Fibroblast of villous mesenchyme (primary cell): ENCODE measurements at places on chromosomes 12 and 14. TPM values are rescaled to one million over a fixed set of nuclear protein-coding genes. Genes with fewer than 3 reads are reported as not detected.
A peak's percentile ranks its signal among the peaks of the same experiment; 100 is the strongest.

GRCh38 chr12:122371475-122372045 lies 50.9 kb downstream of the CLIP1 start:
- DNase-seq, result peak; percentile 43

DNA sequence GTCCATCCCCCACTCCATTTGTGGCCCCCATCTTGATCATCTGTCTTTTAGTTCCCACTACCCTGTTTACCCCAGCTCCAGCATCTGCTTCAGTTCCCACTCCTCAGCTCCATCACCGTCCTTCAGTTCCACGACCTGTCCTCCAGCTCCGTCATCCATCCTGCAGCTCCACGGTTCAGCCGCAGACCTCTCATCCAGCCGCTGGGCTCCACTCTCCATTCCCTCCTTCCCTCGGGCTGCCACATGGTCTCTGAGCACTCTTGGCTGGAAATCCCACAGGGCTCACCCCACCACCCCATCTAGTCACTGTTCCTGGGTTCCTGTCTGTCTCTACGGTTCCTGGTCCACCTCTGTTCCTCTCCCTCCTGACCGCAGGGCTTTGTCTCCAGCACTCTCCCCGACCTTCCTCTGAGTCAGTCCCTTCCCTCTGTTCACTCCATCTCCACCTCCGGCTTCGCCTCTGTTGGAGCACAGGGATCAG lies 3.3 kb upstream of the P3H3 start:
- no peak for DNase-seq

- no peak for DNase-seq
Observed at GRCh38 chr12:123520567-123521474, 12.7 kb downstream of the RILPL1 start.

- DNase-seq, result no peak
Observed at GRCh38 chr14:35387219-35387618, 17.3 kb downstream of the NFKBIA start.

DNA sequence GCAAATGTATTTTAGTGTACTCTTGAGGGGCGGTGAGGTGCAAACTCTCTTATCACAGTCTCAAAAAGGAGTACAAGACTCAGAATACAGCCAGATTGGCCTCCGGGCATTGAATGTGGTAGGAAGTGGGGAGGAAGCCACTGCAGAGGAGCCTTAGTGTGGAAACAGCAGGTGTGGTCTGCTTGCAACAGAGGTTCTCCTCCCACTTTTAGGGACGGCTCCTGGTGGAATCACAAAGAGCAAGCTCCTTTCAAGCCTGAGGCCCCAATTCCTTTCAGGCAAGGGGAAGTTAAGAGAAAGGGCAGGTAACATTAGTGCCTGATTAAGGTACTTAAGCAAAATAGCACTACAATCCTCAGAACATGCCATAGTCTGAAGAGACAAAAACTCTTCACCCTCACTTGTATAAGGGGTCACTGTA lies 23.7 kb upstream of the SLC2A3 start:
- DNase-seq, result no peak

- no peak for DNase-seq
Observed at GRCh38 chr14:104801520-104802393, 856 bp downstream of the ZBTB42 start.

DNA sequence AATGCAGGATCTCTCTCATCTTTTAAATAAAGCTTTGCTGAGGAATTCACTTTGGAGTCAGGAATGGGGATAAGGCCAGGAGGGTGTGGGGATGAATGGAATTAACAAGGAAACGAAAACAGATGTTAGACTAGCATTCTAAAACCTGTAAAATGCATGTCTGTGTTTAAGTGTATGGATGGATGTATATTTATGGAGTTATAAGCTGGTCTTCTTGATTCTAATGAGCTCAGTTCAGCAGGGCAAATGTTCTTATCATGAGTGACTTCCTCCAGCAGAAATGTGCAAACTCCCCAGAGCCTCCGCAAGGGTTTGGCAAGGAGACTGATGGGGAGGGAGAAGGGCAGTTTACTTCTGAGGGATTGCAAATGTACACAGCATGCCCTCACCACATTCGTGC lies 149.1 kb downstream of the NTF3 start:
- DNase-seq, result no peak

DNA sequence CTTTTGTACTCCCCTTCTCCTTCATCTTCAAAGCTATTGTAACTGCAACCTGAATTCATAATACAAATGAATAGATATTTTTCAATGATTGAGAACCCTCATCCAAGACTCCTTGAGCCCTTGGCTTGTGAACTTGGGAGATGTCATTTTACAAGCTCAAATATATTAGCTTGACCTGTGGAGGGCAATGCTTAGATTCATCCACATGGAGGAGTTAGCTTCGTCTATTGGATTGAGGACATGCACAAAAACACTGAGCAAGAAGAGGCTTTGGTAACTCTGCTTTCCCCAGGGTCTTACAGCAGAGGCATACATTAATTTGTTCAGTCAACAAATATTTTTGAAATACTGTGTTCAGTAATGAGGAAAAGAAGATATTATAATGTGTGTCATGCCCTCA lies 101.1 kb downstream of the OTOGL start:
- no peak for DNase-seq

DNA sequence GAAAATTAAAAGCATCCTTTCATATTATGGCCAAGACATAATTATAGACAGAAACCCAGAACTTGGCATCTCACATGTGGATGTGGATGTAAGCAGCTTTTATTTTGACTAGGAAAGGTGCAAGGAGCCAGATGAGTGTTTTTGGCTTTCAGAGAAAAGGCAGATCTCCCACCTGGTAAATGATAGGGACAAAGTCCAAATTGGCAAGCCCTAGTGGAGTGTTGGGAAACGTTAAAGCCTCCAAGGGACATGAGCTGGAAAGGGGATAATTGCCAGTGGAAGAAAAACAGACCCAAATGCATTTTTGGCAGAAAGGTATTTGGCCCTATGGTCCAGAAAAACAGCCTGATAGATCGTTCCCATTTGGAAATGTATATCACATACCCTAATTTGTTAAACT lies 60.1 kb downstream of the KLHL28 start:
- no peak for DNase-seq

DNA sequence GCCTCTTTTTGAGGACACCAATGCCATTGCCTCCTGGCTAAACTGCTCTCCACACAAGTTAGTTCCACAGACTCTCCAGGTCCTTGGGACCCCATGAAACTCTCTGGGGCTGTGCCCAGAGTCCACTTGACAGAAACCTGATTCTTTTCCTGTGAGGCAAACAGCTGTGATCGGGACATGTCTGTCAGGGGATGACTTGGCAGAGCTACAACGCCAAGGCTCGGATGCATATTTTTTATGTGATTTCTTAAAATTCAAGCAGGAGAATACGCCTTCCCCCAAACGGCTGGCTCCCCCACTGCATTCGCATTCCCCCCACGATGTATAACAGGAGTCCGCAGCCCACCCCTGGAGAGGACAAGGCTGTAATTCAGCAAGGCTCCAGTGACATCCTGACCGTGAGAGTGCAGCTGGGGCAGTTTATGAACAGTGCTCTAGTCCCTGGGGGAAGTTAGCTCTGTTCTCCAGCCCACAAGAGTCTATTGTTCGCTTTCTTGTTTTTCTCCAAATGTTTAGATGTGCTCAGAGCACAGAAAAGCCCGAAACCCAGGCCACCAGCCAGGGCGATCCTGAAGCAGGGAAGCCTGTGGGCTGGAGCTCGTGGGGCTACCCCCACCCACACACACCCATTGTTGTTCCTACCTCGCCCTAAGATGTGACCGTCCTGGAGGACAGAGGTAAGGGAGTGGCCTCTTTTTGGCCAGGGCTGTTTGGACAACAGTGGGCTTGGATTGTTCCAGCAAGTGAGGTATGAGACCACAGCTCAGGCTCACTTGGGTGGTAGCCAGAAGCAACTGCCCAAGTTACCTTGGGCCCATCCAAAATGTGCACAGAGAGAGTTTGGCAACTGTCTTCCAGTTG lies 159.5 kb downstream of the ZFP36L1 start:
- DNase-seq, result no peak

The RASSF9 gene
- total RNA-seq, result 0.32 and 0.43 TPM in 2 replicates

The SDS gene
- total RNA-seq, result not detected in 2 replicates

The PCNX4 gene
- 120 and 138 TPM in 2 replicates for total RNA-seq

The SERPINA9 gene
- not detected in 2 replicates for total RNA-seq
